ENCODE measurements at places on chromosomes 1 and 21. TPM values are rescaled to one million over a fixed set of nuclear protein-coding genes. Genes with fewer than 3 reads are reported as not detected.

DNA sequence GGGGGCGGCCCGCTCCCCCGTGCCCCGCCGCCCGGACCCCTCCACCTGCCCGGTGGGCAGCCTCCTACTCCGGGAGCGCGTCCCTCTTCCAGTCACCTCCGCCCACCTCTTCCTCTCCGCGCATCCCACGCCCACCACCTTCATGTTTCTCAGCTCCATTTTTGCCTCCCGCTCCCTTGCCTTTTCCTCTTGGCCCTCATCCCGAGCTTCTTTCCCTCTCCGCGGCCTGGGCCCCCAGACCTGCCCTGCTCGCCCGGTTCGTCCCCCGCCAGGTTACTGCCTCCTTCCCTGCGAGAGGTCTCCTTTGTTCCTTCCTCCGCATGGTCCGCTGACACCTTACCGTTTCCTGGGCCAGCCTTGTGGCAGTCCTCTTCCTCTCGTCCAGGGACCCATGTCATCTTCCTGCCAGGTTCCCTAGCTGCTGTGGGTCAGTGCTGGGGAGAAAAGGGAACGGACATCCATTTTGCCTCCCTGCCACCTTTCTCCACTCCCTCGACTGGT is 563 bp downstream of the QSOX1 start:
- H3K27me3 ChIP-seq, result no peaks in the 10 kb centered on the region
- peaks cover 50% of the 10 kb centered on the region for H3K4me1 ChIP-seq
- no peaks in the 10 kb centered on the region for H3K36me3 ChIP-seq
- H3K27ac ChIP-seq, result peak overlapping the region; percentile 97
- H3K4me3 ChIP-seq, result peak overlapping the region; percentile 84
- peak; percentile 56 for DNase-seq

DNA sequence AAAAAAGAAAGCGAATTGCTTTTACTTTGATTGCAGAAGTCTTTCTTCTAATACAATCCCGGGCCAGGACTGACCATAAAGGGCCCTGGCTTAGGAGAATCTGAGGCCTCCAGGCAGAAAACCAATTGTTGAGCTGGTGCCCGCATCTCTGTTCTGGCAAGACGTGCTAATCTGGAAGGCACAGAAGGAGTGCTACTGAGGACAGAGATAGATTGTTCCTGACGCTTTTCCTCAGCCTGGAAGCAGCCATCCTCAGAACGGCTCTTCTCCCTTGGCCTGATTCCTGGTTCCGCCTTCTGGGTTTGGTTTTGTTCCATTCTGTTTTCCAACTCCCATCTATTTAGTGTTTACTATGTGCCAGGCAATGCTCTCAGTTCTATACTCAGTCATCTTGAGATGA is 44.8 kb upstream of the SPOCD1 start:
- no peaks in the 10 kb centered on the region for H3K27me3 ChIP-seq
- no peaks in the 10 kb centered on the region for H3K4me1 ChIP-seq
- no peak for DNase-seq

GRCh38 chr1:47759936-47760629 is 237.1 kb downstream of the TRABD2B start:
- H3K4me3 ChIP-seq, result no peak overlapping the region
- no peak overlapping the region for H3K27ac ChIP-seq
- no peaks in the 10 kb centered on the region for H3K4me1 ChIP-seq
- H3K27me3 ChIP-seq, result no peaks in the 10 kb centered on the region
- no peaks in the 10 kb centered on the region for H3K36me3 ChIP-seq

DNA sequence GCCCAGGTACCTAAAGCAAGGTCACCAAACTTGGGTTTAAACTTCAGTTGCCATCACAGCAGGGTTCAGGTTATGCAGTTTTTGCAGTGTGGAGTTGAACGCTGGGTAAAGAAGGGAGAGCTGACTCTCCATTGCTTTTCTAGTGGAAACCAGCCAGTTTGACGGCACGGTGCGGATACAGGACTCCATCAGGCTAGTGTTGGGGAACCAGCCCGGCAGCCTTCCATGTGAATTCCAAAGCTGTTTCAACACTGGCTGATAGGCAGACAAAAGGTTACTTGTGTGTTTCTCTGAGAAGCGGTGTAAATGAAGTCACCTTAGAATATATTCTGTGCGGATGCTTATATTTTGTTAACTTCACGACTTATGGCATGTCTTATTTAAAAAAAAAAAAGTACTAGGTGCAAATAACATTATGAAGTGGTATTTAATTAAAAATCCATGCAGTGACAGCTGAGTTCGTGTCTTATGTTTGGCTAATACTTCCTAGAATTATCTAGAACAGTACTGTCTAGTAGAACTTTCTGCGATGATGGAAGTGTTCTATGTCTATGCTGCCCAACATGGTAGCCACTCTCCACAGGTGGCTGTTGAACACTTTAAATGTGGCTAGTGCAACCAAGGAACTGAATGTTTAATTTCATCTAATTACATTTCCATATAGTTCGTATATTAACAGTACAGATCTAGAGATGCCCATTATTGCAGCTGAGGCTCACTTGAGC is 29.9 kb upstream of the RCAN3 start:
- no peak overlapping the region for H3K4me3 ChIP-seq
- H3K4me1 ChIP-seq, result no peaks in the 10 kb centered on the region
- H3K27me3 ChIP-seq, result no peaks in the 10 kb centered on the region
- H3K36me3 ChIP-seq, result no peaks in the 10 kb centered on the region

GRCh38 chr1:32998997-32999396 is 34.4 kb upstream of the RNF19B start:
- no peak overlapping the region for H3K4me3 ChIP-seq
- H3K27me3 ChIP-seq, result no peaks in the 10 kb centered on the region
- no peak for DNase-seq

DNA sequence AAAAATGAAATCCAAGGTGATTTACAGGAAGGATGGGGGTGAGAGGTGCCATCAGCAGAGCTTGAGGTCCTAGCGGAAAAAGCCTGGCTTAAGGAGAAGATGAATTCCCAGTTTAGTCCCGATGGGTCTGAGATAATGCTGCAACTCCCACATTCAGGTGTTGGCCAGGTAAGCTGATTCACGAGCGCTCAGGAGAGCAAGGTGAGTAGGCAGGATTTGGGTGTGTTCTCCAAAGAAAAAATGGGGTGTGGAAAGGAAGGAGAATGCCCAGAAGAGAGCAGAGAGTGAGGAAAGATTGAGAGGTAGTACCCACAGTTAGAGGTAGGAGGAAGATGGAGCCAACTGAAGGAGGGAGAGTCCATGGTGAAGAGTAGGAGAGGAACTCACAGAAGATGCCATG is 12.5 kb downstream of the RIMS3 start:
- no peaks in the 10 kb centered on the region for H3K27me3 ChIP-seq
- no peak overlapping the region for H3K27ac ChIP-seq
- DNase-seq, result no peak
- H3K4me1 ChIP-seq, result no peaks in the 10 kb centered on the region
- H3K36me3 ChIP-seq, result no peaks in the 10 kb centered on the region

DNA sequence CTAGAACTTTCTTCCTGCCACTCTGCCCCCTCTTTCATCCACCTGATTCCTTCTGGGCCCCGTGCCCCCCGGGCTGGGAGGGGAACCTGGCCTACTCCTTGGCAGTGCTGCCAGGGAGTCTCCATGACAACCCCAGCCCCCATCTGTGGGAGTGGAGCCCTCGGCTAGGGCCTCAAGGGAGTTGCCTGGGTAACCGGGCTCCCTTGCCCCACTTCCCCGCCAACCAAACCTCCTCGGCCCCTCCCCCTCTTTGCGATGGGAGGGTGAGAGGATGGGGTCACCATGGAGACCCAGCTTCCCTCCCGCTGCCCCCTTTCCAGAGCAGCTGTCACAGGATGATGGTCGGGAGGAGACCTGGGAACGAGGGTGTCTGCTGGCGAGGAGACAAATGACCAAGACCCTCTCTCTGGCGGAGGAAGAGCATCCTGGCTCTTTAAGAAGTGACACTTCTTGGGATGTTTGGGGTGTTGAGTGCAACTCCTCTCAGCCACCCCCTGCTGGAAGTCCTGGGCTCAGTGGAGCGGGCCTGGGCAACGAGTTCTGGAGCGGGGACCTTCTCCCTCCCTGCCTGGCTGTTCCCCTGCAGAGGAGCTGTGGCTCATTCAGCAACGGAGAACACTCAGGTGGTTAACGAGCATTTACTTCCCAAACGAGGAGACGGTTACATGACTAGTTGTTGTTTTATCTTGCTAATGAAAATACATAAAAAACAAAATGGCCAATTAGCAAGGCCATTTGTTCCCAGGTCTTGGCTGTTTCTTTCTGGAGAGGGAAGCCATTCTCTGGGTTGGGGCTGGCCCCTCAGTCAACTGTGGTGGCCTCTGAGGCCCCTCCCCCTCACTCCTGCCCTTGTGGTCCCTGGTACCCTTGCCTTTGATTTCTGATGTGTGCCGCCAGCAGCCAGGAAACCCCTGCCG is 82.8 kb downstream of the UBIAD1 start:
- H3K36me3 ChIP-seq, result no peaks in the 10 kb centered on the region
- no peak overlapping the region for H3K4me3 ChIP-seq
- H3K4me1 ChIP-seq, result no peaks in the 10 kb centered on the region
- H3K27ac ChIP-seq, result no peak overlapping the region
- no peak for DNase-seq

GRCh38 chr1:192395895-192396294 is 79.1 kb downstream of the RGS21 start:
- H3K36me3 ChIP-seq, result no peaks in the 10 kb centered on the region
- no peaks in the 10 kb centered on the region for H3K27me3 ChIP-seq

GJA4 gene
- 50.9 TPM for total RNA-seq

- peak; percentile 78 for DNase-seq
- H3K4me3 ChIP-seq, result peak within 1 kb of the TSS; percentile 61
- no peaks in the 10 kb centered on the region for H3K36me3 ChIP-seq
- H3K27ac ChIP-seq, result peak within 1 kb of the TSS; percentile 82
- no peaks in the 10 kb centered on the region for H3K4me1 ChIP-seq
Measured at GRCh38 chr1:115089420-115090185, at the start of gene TSPAN2. Gene TSPAN2 (minus strand): TSS chr1:115089503. CDS start chr1:115089432, 71 bp downstream.

DNA sequence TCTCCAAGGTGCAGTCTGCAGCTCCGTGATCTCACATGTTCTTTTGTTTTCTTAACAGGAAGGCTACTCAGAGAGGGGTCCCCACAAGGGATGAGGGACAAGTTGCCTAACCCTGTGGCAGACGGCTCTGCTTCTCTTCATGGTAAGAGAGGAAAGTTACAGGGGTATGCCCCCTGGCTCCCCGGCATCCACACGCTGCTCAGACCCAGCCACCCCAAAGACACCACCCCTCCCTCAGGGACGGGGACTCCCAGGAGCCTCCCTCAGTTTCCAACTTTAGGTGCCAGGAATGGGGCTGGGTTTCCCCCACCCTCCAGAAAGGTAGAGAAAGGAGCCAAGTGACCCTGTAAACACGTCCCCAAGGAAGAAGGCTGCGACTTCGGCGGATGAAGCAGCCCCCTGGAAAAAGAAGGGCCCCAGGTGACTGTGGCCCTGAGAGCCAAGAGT is 19.7 kb downstream of the OPTC start:
- H3K27me3 ChIP-seq, result no peaks in the 10 kb centered on the region
- no peak overlapping the region for H3K4me3 ChIP-seq
- no peaks in the 10 kb centered on the region for H3K36me3 ChIP-seq

OR2T8 gene
- not detected for total RNA-seq

DNA sequence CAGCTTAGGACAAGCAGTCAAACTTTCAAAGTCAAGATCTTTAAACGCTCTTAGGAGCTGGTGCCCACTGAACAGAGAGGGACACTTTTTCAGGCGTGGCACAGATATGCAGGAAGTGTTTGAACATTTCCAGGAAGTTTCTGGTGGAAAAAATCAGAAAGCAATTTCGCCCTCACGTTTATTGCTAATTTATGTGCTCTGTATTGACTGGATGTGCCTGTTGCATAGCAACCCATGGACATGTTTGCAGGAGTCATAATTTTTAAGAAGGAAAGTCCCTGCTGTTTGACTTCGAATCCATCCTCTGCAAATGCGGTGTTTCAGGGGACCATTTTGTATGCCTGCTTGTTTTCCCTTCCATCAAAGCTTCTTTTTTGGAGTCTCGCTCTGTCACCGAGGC is 239.9 kb upstream of the IRF2BP2 start:
- no peaks in the 10 kb centered on the region for H3K27me3 ChIP-seq
- no peak overlapping the region for H3K4me3 ChIP-seq
- H3K36me3 ChIP-seq, result no peaks in the 10 kb centered on the region
- peaks cover 14% of the 10 kb centered on the region for H3K4me1 ChIP-seq
- H3K27ac ChIP-seq, result no peak overlapping the region
- no peak for DNase-seq

EPHA2 gene
- 43.5 TPM for total RNA-seq

GRCh38 chr1:244768186-244768585 is 67.3 kb upstream of the COX20 start:
- DNase-seq, result no peak
- H3K27ac ChIP-seq, result no peak overlapping the region
- no peak overlapping the region for H3K4me3 ChIP-seq
- H3K4me1 ChIP-seq, result no peaks in the 10 kb centered on the region
- H3K27me3 ChIP-seq, result no peaks in the 10 kb centered on the region
- no peaks in the 10 kb centered on the region for H3K36me3 ChIP-seq

DNA sequence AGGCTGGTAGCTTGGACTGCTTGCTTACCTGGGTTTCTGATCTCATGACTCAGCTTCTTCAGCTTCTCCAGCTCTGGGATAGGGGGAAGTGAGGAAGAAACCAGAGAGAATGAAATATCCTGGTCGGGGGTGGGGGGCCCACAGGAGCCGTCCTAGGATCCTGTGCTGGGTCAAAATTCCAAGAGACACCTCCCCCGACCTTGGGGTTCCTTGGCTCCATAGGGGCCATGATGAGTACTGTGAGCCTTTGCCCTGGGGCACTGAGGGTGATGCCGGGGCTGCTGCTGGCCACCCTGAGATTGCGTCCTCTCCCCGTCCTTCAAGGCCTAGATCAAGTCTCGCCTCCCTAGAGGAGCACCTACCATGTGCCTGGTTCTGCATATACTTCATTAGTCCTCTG is 40.0 kb downstream of the MYOM3 start:
- no peaks in the 10 kb centered on the region for H3K27me3 ChIP-seq
- no peaks in the 10 kb centered on the region for H3K4me1 ChIP-seq
- DNase-seq, result no peak
- peak overlapping the region; percentile 55 for H3K27ac ChIP-seq

BLACAT1 gene
- total RNA-seq, result 0.24 TPM

GRCh38 chr1:214918745-214919144 is 163.8 kb upstream of the KCNK2 start:
- H3K27ac ChIP-seq, result no peak overlapping the region
- H3K4me3 ChIP-seq, result no peak overlapping the region
- H3K27me3 ChIP-seq, result no peaks in the 10 kb centered on the region
- no peak for DNase-seq

SRM gene
- total RNA-seq, result 52.8 TPM

SEMA4A gene
- total RNA-seq, result 4.2 TPM

DNA sequence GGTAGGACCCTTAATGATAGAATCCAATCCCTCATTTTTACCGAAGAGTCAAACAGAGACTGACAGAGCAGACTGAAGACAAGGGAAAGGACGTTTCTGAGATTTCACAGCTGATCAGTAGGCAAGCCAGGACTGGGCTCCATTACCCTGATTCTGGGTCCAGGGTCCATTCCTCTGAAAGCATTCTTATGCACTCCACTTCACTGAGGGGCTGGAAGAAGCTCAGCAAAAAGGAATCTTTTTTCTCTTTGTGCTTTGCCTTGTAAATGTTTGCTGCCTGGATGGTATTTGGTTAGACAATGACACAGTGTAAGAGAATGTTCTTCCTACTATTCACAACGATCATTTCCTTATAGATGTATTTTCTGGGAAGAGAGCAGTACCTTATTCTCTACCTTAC is 331.3 kb upstream of the PROX1 start:
- no peak overlapping the region for H3K27ac ChIP-seq
- H3K4me1 ChIP-seq, result no peaks in the 10 kb centered on the region
- no peaks in the 10 kb centered on the region for H3K36me3 ChIP-seq
- no peak overlapping the region for H3K4me3 ChIP-seq

AMPD1 gene
- total RNA-seq, result not detected
